ENCODE measurements at places on chromosomes 7 and 10.

DNA sequence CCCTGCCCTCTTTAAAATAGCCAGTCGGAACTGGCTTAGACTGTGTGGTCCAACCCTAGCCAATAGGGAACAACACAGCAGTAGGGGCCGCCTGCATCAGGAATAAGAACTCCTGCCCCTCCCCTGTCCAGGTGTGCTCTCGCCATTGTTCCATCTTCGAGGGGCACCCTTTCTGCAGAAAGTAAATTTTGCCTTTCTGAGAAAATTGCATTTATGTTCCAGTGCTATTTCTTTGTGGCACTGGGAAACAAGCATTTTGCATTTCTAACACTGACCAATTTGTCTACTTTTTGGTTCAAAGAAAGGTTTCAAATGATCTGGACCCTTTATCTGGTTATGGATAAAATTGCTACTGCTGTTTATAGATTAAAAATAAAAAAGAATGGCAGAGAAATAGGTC lies 90.2 kb upstream of the AGBL3 start:
- no peak for DNase-seq

DNA sequence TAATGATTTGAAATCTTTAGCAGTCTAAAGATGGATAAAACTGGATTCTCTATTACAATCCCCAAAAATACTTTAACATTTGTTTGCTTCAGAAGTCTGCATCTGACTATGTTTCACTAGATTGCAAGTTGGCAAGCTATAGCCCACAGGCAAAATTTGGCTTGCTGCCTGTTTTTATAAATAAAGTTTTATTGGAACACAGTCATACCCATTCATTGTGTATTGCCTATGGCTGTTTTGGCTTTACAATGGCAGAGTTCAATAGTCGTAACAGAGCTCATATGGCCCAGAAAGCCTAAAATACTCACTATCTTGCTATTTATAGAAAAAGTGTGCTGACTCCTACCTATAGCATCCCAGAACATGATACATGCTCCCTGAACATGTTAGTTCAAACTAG lies 89.0 kb upstream of the GPR141 start:
- no peak for DNase-seq

GRCh38 chr7:135645296-135645904 lies 16.9 kb upstream of the STMP1 start:
- peak; percentile 65 for DNase-seq

GRCh38 chr7:73700069-73700423 lies 16.6 kb downstream of the BUD23 start:
- DNase-seq = no peak

- DNase-seq = peak; percentile 9
Measured at GRCh38 chr10:1227510-1228402, 171.6 kb downstream of the WDR37 start.

DNA sequence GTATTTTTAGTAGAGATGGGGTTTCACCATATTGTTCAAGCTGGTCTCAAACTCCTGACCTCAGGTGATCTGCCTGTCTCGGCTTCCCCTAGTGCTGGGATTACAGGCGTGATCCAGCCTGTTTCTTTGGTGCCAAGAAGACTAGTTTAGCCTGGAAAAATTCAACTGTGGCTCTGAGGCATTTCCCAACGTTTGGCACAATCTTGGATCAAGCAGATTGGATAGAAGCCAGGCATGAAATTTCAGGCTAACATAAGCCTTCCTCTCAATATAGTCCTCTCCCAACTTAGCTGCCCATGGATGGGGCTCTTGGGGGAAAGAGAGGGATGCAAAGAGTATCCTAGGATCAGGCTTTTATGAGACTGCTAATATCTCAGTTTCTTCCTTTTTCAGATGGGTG lies 53.8 kb downstream of the APBB1IP start:
- no peak for DNase-seq

GRCh38 chr10:35882422-35883150 lies 240.5 kb upstream of the FZD8 start:
- no peak for DNase-seq

GRCh38 chr7:123819001-123819400 lies 26.0 kb upstream of the HYAL4 start:
- no peak for DNase-seq

Data from iris pigment epithelial cell (primary cell).